ENCODE measurements at places on chromosomes 12 and 14.

- no peak for DNase-seq
Measured at GRCh38 chr12:113479590-113480335, 8.1 kb upstream of the LHX5 start.

DNA sequence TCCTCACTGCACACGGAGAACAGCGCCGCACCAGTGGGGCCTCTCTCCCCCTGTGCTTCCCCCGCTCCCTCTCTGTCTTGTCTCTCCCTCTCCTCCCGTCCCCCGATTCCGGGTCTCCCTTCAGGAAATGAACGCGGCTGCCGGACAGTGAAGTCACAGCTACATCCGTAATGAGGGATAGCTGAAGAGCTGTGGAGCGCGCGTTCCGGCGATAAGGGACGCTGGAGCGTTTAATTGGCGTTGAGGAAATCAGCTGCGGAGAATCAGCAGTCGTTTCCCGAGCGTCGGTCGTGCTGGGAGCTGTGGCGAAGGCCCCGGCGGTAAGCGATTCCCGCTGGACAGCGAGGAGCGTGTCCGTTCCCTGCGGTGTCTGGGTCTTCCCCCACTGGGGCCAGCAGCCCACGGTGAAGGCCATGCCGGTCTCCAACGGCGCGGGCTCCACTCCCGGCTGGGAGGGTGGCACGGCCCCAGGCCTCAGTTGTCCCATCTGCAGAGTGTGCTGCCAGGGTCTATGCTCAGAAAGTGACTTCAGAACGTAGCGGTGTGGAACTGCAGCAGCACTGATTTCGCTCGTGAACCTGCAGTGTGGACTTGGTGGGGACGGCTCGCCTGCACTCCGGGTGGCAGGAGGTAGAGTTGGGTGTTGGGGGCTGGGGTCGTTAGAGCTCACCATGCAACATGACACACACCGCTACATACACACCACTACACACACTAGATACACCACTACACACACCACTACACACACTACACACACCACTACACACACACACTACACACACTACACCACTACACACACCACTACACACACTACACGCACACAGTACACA is 10.9 kb downstream of the NOC4L start:
- no peak for DNase-seq

- no peak for DNase-seq
Measured at GRCh38 chr12:15982471-15982870, 71.3 kb downstream of the DERA start.

GRCh38 chr14:97584528-97584927 is 787.3 kb downstream of the VRK1 start:
- DNase-seq = no peak

- DNase-seq = no peak
Measured at GRCh38 chr12:44852483-44852882, 23.6 kb downstream of the NELL2 start.

- DNase-seq = no peak
Measured at GRCh38 chr12:27900920-27901879, 71.3 kb downstream of the PTHLH start.

DNA sequence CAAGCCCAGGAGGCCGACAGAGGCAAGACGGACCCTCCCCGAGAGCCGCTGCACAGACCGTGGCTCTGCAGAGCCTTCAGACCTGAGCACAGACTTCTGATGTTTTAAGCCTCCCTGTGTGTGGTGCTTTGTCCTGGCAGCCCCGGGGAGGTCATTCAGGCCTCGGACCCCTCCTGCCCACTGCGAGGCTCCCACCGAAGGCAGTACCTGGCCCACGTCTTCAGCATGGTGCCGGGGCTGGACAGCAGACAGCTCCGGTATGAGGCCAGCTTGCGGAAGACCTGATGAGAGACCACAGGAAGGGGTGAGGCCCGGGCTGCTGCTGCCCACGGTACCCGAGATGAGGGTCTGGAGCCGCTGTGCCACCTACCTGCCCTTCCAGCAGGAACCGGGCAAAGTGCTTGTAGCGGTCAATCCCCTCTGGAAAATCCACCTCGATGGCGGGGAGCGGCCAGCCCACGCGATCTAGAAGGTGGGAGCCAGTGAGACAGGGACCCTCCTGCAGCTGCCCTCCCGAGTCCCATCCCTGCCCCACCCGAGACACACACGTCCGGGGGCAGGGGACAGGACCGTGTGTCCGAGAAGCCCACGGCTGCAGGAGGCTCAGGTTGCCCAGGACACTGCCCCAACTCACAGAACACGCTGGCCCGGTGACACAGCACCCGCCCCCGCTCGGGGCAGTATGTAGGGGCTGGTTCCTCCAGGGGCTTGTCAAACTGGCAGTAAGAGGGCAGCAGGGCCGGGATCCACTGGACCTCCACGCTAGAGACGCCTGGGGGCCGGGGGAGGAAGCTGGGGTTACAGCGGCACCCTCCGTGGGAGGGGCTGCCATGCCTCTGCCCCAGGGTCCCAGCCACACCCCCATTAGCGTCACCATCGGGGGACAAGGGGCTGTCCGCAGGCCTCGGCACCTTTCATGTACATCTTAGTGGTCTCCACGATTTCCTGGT is 35.6 kb upstream of the UBC start:
- no peak for DNase-seq
